ENCODE measurements at places on chromosomes 4 and X.

GRCh38 chr4:167989815-167990214 lies 102.5 kb upstream of the ANXA10 start:
- DNase-seq, result no peak

- no peak for DNase-seq
Measured at GRCh38 chrX:65532016-65532415, 2.6 kb downstream of the LAS1L start.

DNA sequence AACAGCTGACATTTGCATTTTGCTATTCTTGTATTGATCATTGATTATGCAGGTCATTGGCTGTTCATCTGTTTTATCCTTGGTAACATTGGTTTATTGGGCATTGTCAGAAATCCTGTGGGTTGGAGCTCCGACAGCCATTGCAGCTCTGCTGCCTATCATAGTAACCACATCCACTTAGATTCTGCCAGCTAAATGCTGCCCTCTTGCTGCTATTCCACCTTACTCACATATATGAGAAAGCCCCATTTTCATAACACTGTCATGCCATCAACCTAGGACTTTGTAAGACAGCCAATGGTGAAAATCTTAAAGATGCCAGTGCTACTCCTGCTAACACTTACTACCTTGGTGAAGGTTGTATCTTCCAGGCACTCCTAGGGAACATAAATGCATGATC lies 187.3 kb upstream of the CXCL13 start:
- no peak for DNase-seq

- DNase-seq, result no peak
Measured at GRCh38 chr4:55107054-55107453, 18.3 kb downstream of the KDR start.

DNA sequence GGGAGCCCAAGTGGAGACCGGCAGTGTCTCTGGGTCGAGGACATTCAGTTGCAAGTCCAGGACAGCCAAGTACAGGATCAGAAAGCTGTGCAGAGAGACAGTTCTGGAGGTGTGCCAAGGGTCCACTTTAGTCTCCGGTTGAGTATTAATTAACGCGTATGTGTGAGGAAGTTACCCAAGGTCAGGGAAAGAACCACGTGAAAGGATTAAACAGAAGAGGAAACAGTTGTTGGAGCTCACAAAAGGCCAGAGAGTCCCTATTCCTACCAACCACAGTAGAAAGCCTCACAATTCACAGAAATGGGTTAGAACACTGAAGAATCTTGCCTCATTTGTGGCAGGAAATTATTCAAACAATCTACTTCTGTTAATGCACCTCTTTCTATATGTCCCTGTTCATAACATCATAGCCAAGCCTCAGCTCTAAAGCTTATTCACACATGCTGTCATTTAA lies 17.9 kb upstream of the NSUN7 start:
- no peak for DNase-seq
